ENCODE measurements at places on chromosomes 1 and 21.

GRCh38 chr1:51569284-51570062 lies 47.4 kb upstream of the OSBPL9 start:
- no peak for DNase-seq

- DNase-seq = no peak
Measured at GRCh38 chr1:55634516-55634915, 419.4 kb upstream of the USP24 start.

GRCh38 chr21:23402929-23403520 lies 2204.3 kb downstream of the MRPL39 start:
- DNase-seq = no peak

- DNase-seq = no peak
Measured at GRCh38 chr1:107776900-107777663, 187.9 kb downstream of the VAV3 start.

- no peak for DNase-seq
Measured at GRCh38 chr21:16572032-16572431, 842.2 kb downstream of the USP25 start.

GRCh38 chr1:94247138-94248094 lies 10.0 kb upstream of the ARHGAP29 start:
- DNase-seq = peak; percentile 81

- no peak for DNase-seq
Measured at GRCh38 chr1:235911876-235912275, 45.2 kb upstream of the LYST start.

GRCh38 chr1:182639330-182639729 lies 35.1 kb upstream of the RGS16 start:
- DNase-seq = no peak

DNA sequence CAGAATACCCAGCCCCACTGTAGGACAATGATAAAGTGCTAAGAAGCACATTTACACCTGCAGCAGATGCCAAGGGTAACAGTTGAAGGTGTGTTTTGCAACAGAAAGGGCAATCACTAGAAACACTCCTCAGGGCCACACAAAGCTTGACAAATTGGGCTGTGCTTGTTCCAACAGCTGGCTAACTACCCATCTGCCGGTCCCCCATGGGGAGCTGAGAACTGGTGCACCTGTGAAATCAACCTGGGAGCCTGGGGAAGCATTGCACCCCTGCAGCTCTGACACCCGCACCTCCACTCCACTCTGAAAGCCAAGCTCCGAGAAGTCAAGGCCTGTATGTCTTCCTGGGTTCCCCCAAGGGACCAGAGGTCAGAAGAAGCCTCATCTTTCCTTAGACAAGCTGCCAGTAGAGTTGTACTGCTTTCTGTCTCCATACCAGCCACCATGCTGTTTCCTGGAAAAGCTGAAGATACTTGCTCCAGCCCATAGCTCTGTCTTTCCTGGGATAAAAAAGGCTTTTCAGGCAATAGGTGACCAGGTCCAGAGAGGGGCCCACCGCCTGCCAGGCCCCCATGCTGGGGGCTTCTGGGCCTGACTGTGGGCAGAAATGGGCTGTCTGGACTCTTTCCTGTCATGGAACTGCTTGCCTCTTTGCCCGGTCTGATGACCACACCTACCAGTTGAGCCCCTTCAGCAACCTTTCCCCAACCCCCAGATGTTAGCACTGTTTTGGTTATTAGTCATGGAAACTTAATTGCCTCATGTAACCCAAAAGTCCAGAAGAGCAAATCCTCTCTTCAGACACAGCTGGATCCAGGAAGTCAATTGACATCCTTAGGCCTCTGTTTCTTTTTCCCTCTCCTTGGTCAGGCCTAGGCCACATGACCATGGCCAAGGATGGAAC lies 93.6 kb downstream of the KIF14 start:
- no peak for DNase-seq

DNA sequence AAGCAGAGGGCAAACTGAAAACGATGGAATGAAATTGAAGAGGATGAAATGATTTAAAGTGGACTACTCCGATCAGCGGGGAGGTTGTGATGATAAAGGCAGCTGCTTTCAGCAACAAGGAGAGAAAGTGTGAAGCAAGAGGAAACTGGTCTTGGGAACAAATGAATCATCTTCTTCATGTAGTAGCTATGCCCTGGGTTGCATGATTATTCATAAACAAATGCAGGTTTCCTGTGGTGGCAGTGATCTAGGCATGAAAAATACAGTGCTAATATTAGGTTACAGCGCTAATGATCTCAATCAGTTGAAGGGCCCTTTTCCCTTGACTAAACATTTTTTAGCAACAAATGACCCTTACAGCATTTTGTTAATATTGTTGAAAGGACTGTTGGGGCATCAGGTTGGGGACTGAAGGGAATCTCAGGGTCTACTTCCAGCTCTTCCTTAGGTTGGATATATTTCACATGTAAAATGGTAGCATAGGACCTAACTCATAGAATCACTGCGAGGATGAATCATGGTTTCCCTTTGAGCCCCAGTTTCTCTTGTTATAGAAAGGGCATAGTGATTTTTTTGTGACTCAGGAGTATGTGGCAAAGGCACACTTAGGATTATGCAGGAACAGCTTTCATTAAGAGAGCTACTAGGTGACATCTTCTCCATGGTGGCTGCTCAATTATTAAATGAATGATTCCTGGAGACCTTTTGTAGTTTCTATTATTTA lies 1.9 kb upstream of the ZFYVE9 start:
- no peak for DNase-seq

DNA sequence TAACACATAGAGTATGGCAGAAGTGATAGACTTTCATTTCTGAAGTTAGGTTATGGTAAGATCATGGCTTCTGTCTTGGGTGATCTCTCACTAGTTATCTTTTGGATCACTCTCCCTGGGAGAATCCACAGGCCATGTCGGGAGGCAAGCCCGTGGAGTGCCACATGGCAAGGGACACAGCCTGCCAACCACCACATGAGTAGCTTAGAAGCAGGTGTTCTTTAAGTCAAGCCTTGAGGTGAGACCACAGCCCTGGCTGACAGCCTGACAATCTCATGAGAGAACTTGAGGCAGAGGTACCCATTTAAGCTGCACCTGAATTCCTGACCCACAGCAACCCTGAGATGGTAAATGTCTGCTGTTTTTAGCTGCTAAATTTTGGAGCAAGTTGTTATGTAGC lies 130.4 kb downstream of the KCNN3 start:
- no peak for DNase-seq

DNA sequence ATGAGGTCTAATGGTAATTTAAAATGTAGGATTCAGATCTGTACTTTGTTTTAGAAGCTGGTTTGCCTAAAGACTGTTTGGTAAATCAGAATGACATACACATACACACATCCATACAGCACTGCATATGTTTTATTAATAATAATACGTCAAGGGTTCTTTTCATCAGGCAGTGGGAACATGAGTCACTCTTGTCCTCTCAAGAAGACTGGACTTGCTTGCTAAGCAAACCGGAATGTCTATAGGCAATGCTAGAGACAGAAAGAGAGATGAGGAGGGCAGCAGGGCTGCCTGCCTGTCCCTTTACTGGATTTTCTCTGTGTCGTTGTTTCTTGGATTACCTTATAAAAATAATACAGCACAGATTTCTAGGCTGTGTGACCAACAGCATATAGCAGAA lies 119.1 kb upstream of the GALNT2 start:
- DNase-seq = no peak

- no peak for DNase-seq
Measured at GRCh38 chr1:19198820-19199219, 11.2 kb downstream of the UBR4 start.

DNA sequence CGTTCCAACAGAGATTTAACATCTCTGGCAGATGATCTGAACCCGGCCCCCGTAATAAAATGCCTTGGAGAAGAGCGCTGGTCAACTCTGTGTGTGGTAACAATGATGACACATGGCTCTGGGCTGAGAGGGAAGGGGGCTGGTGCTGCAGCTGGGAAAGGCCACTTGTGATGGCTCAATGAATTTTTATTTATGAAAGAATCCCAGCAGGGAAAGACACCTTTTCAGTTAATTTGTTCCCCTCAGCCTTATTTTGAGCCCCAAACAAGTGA lies 59.4 kb downstream of the SYT6 start:
- DNase-seq = no peak

- no peak for DNase-seq
Measured at GRCh38 chr1:176799327-176799726, 336.4 kb downstream of the PAPPA2 start.

DNA sequence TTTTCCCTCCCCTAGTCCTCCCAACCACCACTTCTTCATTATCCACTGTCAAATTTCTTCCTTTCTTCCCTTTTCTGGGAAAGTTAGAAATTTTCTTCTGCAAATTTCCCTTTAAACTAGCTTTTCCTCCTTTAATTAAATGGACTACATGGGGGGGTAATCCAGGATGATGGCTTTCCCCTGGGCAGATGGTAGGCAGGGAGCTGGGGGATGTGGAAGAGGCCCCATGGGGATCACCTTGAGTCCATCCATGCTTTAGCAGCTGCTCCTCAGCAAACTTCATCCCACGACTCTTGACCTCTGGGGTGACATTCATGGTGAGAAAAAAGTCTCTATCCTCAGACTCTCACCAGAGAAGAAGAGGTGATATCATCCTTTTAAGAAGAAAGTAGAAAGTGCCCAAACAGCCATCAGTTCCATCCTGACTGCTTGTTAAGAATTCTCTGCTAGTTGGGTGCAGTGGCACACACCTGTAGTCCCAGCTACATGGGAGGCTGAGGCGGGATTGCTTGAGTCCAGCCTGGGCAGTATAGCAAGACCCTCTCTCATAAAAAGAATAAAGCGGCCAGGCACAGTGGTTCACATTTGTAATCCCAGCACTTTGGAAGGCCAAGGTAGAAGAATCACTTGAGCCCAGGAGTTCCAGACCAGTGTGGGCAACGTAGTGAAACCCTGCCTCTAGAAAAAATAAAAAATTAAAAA lies 2.4 kb downstream of the GPATCH4 start:
- DNase-seq = no peak

DNA sequence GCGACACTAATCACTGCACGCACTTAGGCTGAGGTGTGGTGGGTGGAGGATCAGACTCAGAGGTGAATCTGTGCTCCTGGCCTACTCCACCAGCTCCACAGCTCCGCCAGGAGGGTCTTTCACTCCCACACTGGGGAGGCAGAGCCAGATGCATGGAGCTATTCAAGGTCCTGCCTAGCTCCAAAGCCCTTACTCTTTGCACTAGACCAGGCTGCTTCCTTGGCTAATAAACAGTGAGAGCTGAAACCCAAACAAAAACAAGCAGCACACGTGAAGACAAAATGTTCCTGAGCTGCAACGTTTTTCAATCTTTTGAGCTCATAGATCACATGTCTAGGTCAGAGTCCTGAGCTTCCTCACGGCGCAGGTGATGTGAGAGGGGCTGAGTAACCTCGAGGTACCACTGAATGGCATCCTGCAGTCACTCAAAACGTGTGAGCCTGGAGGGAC lies 19.2 kb downstream of the CAPZB start:
- no peak for DNase-seq

GRCh38 chr1:175449306-175449705 lies 256.7 kb upstream of the KIAA0040 start:
- DNase-seq = no peak

DNA sequence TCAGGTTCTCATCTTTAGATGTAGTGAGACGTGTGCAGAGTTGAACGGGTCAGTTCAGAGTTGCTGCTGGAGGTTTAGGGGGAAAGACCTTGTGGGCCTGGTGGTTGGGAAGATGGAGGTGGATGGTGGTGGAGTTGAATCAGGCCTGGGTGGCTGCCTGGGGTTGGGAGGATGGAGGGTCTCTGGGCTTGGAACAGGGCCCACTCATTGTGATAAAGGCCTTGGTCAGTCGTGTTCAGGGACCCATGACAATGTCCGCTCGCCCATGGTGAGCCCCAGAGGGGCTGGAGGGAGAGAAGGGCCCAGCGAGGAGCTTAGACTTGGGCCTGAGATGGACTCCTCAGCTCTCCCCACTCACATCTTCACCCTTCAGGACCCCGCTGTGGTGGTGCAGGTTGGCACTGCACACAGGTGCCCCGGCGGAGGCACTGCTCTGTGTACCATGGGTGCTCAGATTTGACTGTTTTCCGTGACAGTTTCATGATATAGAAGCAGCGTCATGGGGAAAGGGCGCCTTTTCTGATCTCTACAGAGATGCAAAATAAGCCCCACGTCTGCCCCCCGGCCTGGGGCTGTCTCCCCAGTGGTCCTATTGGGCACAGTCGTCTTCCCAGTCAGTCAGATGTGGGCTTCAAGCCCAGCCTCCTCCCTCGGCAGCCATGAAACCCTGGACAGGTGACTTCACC lies 39.2 kb downstream of the DISP3 start:
- no peak for DNase-seq

DNA sequence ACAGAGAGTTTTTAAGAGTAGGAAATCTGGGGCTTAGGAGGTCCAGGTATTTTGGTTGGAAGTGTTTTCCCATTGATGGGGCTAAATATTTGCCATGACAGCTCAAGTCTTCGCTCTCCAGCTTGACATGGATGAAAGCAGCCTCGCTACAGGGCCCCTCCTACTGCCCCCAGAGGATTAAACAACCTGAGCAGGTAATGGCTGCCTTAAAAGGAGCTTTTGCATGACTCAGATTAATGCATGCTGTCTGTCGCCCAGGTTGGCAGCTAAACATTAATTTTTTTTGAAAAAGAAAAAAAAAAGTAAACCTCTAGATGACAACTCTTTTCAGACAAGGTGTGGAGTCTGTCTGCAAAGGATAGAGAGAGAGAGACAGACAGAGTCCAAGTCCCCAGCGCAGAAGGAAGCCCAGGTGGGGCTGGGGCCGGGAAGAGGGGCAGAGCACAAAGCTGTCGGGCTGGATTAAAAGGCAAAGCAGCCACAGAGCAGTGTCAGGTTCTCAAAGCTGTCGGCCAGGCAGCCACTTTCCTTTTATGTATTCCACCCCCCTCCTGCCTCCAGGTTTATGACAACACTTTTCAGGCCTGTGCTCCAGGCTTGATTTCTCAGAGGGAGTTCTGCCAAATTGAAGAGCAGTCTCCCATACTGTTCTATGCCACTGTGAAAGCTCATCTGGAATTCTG lies 127.9 kb downstream of the CLIC6 start:
- no peak for DNase-seq

DNA sequence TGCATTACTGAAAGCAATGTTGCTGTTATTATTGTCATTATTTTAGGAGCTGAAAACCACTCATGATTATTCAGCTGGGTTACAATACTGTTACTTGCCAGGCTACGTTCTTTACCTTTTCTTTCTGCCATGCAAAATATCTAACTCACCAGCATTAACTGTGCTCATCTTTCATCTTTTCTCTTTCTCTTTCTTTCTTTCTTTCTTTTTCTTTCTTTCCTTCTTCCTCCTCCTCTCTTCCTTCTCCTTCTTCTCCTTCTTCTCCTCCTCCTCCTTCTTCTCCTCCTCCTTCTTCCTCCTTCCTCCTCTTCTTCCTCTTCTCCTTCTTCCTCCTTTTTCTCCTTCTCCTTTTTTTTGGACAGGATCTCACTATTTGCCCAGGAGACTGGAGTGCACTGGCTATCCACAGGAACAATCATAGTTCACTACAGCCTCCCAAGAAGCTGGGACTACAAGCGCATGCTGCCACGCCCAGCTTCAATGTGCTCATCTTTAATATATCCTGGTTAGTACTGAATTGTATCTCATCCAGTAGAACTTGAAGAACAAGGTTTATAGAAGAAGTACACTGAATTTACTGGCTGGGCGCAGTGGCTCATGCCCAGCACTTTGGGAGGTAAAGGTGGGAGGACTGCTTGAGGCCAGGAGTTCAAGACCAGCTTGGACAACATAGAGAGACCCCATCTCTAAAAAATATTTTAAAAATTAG lies 6.9 kb upstream of the ZMYM4 start:
- DNase-seq = no peak

All from BE2C (cell line).